ENCODE measurements at places on chromosomes 2 and 18.
A peak's percentile ranks its signal among the peaks of the same experiment; 100 is the strongest.

GRCh38 chr2:234673961-234674759 lies 177.3 kb upstream of the ARL4C start:
- DNase-seq, result no peak

- no peak for DNase-seq
Observed at GRCh38 chr2:133884739-133885381, 316.6 kb upstream of the NCKAP5 start.

DNA sequence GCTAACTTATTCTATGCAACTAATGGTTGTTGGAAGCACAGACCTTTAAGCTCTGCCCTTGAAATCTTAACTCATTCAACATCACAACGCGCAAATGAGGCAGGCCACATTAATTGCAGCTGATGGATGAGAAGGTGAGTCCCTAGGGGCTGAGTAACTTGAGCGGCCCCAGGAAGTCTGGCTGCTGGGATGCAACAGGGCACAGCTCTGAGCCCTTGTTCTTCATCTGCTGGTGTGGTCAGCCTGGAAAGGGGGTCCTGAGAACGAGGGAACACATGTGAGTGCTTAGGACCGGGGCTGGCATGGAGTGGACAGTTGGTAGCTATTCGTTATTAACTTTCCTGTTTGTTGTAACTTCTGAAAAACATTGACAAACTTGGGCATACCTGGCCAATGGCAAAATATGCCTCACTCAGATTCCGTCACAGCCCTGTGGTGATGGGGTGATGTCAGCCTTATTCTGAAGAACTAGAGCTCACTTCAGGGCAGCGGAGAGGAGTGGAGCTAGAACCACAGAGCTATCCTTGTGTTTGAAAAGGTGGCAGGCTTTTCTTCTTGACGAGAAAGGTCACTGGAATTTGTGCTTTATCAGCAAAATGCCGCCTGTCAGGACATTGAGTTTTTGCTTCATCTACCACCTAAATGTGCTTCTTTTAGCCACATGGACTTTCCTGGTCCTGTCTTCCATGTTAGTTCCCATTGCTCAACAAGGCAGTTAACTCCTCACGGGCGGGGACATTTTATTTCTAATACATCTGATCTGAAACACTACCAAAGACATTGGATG lies 145.9 kb upstream of the FHL2 start:
- DNase-seq, result no peak

DNA sequence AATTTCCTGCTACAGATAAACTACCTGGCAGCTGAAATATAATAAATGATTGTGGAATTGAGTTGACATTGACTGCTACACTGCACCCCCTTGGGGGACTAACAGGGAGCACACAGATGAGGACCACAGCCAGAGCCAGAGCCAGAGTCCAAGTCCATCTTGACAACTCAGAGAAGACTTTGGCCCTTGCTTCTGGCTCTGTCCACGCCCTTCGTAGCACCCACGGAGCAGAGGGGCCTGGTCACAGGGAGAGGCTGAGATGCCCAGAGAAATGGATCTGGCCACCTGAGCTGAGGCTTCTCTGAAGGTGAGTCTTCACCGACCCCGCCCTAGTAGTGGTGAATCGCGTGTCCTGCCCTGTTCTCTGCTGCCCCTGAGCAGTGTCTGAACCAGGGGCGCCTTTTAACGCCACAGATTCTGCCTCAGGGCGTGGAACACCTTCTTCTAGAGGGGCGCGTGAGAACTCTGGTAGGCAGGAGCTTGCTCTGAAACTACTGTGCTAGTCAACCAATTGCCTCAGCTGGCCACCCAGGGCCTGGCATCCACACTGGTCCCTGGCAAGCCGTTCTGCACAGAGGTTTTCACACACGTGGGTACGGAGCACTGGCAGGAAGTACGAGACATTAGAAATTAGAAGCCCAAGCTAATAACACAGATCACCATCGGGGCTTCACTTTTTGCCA lies 35.7 kb upstream of the MAT2A start:
- no peak for DNase-seq

DNA sequence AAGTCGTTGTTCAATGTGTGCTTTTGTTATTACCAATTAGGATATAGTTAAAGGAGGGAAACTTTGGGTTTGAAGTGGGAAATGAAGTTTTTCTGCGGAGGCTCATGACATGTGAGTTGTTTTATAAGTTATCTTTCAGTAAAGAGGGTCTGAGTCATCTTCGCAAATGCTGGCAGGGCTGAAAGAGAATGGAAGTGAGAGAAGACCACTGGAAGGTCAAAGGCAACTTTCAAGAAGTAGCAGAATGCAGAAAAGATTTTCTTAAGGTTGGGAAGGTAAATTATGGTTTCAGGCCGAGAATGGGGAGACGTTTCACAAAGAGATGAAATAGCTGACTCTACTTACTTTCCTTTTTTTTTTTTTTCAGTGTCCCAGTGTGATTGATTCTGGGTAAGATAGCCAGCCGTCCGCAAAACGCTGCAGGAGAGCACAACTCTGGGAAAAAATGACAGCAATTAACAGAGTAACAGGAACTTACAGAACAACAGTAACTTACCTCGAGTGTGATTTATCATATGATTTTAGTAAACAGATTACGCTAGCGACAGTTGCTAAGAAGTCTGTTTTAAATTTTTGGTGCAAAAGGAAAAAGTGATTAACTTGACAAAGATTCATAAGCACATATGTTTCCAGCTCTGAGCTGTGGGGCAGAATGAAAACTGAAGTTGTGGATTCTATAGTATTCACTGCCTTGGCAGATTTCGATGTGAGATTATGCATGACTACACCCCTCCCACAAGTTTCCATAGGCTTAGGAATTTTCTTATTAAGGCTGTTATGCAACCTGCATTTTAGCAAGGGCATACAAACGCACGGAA lies 46.8 kb upstream of the ACTR3 start:
- DNase-seq, result no peak

- DNase-seq, result no peak
Observed at GRCh38 chr2:196453613-196454047, 185.9 kb upstream of the CCDC150 start.

DNA sequence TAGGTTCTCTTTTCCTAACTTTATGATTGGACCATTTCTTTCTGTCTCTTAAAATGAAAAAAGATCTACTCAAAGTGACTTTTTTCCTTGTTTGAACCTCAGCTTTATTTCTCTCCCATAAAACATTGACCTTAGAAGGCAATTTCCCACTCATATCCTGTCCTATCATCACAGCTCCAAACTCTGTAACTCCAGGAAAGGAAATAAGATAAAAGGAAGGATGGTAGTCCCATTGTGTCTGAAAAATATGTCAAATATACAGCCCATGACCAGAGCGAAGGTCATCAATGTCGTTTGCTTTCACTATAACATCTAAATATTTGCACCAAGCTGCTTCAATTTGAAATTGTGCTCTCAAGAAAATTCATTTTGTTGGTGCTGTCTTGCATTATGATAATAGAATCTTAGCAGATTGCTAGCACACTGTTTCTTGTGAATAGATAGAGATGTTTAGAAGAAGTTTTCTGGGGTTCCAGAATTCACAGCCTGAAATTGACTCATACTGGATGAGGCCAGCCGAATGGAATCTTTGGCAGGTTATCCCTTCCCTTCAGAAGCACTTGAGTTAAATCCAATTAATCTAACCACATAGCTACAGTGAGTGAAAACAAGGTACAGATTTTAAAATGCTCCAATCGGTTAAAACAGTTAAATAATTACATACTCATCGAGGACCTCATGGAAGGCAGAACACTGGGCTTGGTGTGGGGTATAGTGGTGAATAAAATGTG lies 95.1 kb downstream of the CRIM1 start:
- no peak for DNase-seq

DNA sequence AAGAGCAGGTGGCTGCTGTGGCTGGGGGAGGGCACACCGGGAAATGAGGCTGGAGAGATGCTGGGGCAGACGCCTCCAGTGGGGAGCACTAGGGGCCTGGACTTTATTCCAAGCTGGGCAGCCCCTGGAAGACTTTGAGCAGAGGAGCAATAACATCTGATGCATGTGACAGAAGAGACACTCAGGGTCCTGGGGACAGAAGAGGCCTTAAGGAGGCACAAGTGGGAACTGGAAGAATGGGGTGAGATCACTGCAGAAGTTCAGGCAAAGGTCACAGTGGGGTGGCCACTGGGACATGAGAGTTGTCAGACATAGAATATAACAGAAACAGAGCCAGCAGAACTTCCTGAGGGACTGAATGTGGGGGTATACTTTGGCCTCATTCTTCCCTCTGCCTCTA lies 24.0 kb downstream of the TGFA start:
- DNase-seq, result no peak

- DNase-seq, result no peak
Observed at GRCh38 chr18:58230438-58231179, 186.6 kb downstream of the NEDD4L start.

- DNase-seq, result peak; percentile 60
Observed at GRCh38 chr18:11849841-11850634, 1.2 kb upstream of the CHMP1B start.

DNA sequence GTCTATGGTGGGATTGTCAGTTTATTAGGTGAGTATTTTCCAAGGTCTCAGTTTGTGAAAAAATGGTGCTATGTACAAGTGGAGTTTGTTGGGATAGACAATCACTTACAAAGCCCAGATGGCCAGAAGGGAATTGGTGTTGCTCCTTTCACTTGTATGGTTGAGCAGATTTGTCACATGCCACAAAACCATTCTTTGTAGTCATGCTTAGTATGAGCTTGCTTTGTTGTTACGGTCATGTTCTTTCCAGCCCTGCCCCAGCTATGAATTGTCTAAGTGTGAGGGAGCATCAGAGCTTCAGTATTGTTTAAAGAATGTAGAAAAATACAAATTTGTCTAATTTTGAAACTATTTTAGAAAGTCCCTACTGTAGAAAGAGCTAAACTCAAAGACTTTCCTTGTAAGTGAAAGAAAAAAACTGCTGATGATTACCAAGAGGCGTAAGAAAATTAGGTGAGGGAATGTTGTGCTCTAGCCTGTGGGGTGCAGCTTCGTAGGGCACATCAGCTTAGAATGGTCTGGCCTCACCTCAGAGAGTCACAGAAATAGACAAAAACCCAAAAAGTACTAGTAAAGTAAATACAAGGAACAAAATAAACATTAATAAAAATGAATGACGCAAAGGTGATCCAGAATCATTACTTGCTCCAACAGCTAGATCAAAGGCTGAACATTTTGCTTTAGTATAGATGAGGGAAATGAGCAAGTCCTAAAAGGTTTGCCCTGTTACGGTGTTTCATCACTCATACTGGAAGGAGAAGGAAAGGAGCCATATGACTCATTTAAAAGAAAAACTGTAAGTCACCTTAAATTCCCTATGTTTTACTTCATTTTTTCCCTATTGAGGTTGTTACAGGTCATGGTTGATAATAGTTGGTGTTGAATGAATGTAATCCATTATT lies 9.2 kb downstream of the TGIF1 start:
- DNase-seq, result no peak

GRCh38 chr2:226755631-226756030 lies 44.0 kb downstream of the IRS1 start:
- no peak for DNase-seq

DNA sequence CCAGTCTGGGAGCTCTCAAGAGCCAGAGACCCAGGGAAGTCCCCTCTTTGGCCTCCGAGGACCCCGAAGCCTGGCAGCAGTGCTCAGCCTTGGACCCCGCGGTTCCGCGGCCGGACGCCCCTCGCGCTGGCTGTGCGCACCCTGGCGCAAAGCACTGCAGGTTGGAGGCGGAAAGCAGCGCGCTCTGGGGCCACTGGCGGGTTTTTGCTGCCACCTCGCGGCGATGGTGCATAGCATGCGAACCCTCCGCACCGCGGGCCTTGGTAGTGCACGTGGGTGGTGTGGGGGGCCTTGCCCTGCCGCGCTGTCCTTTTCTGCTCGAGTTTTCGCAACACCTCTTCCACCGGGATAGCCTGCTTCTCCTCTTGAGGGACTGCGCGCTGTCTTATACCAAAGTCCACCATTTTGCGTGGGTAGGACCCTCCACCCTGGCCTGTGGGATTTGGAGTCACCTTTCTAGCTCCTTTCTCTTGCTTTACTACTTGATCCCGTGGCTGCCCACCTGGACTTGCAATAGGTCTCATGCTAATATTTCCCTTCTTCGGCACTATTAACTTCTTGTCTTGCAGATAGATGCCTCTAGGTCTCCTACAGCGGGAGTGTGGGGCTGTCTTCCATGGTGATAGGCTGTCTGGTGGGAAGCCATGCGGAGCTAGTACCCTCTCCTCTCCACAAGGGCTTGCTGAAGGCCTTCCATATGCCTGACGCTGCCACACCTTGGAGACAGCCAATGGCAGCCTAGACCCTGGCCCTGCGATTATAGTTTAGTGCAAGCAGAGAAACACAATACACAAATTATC lies 14.3 kb downstream of the SIX3 start:
- peak; percentile 35 for DNase-seq

GRCh38 chr2:231250146-231250545 lies 51.7 kb downstream of the ARMC9 start:
- no peak for DNase-seq

- no peak for DNase-seq
Observed at GRCh38 chr2:126778561-126779501, 119.9 kb upstream of the TEX51 start.

GRCh38 chr2:36168115-36168514 lies 187.5 kb upstream of the CRIM1 start:
- DNase-seq, result no peak

GRCh38 chr2:62303788-62304187 lies 107.9 kb downstream of the B3GNT2 start:
- DNase-seq, result no peak

GRCh38 chr2:227414846-227415245 lies 27.1 kb upstream of the SCYGR1 start:
- no peak for DNase-seq

- no peak for DNase-seq
Observed at GRCh38 chr2:169141713-169142352, 72.5 kb downstream of the DHRS9 start.

GRCh38 chr2:152594022-152594766 lies 123.1 kb downstream of the PRPF40A start:
- no peak for DNase-seq

- no peak for DNase-seq
Observed at GRCh38 chr2:128502638-128503246, 184.1 kb upstream of the HS6ST1 start.

- DNase-seq, result no peak
Observed at GRCh38 chr18:57281519-57281918, 70.8 kb upstream of the ST8SIA3 start.

- no peak for DNase-seq
Observed at GRCh38 chr2:41965173-41965908, 82.5 kb upstream of the PKDCC start.

- DNase-seq, result peak; percentile 91
Observed at GRCh38 chr18:47930199-47930930, at the start of gene SMAD2. SMAD2 (minus strand) TSS chr18:47930659; CDS start chr18:47896756, 33,903 bp downstream.

GRCh38 chr2:228771774-228772173 lies 499.3 kb downstream of the PID1 start:
- no peak for DNase-seq

GRCh38 chr2:51291762-51292551 lies 260.0 kb upstream of the NRXN1 start:
- no peak for DNase-seq

- DNase-seq, result peak; percentile 79
Observed at GRCh38 chr2:30231212-30231995, at the start of gene LBH. LBH (plus strand) TSS chr2:30231534; CDS start chr2:30231739, 205 bp downstream.

DNA sequence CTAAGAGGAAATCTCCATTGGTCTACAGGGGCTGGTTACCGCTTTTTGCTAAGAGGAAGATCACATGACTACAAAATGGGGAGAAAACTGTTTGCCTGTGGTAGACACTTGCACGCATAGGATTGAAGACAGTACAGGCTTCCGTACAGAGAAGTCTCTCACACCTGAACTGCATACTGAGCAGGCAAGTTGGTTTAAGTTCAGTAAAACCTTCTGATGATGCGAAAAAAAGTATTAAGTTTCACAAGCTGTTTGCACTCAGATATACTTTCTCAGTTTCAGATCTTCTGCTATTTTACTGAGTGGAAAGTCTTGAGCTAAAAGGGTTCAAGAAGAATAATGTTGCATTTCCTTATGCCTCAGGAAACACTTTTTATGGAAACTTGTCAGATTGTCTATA lies 292.2 kb upstream of the MC4R start:
- no peak for DNase-seq

All from C1 segment of cervical spinal cord (tissue), 14 donors.